AG09319 (cell line): ENCODE measurements at places on chromosomes 12 and 14.

DNA sequence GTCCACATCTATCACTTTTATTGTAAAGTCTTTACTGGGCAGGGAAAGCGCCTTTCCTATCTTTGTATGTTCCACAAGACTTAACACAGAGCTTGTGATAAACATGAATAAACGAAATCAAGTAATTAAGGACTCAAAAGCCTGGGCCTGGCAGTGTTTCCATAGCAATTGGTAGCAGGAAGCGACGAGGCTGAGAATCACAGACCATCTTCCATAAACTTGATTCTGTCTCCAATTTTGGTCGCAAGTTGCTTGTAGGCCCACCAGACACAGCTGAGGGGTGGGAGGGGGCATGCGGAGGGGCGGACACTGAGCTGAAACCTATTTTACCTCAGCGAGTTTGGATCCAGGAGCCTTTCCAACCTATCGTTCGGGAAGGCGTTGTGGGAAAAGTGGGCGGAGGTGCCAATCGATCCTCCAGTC, 302 bp downstream of the CCDC38 start:
- DNase-seq: no peak

GRCh38 chr14:76837524-76837923, 11.3 kb downstream of the LRRC74A start:
- no peak for DNase-seq

- DNase-seq: peak; percentile 75
Observed at GRCh38 chr14:85528080-85528896, 1.7 kb upstream of the FLRT2 start.

- DNase-seq: no peak
Observed at GRCh38 chr14:81981307-81981675, 447.6 kb upstream of the SEL1L start.

GRCh38 chr14:53900499-53900898, 56.1 kb downstream of the BMP4 start:
- no peak for DNase-seq

GRCh38 chr14:80215756-80216581, 4.7 kb upstream of the DIO2 start:
- no peak for DNase-seq

DNA sequence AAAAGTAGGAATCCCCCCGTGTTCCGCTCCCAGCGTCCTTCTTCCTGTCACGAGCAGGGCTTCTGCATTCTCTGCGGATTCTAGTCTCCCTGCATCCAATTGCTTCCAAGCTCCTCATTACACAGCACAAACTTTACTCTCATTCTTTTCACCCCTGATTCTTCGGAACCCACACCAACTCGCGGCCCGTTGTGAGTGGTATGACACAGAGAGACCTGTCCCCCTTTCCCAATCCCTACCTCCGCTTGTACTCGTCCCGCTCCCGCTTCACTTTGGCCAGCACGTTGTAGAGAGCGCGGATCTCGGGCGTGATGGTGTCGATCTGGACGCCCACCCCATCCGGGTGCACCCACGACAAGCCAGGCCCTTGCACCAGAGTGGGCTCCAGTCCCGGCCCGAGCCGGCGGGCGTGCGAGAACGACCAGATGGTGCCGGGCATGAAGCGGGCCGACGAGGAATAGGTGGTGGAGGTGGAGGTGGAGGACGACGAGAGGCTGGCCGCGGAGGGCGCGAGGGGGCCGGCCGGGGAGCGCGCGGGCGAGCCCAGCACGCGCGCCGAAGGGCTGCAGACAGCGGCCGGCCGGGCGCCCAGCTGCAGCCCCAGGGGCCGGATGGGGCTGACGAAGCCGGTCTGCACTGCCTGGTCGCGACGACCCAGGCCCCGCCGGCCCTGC, 687 bp downstream of the IFFO1 start:
- no peak for DNase-seq

- DNase-seq: no peak
Observed at GRCh38 chr12:122813310-122813713, 21.9 kb upstream of the HIP1R start.

GRCh38 chr14:79011091-79011919, 841.1 kb downstream of the NRXN3 start:
- DNase-seq: peak; percentile 0

GRCh38 chr12:102797528-102797927, 119.5 kb downstream of the PAH start:
- no peak for DNase-seq

DNA sequence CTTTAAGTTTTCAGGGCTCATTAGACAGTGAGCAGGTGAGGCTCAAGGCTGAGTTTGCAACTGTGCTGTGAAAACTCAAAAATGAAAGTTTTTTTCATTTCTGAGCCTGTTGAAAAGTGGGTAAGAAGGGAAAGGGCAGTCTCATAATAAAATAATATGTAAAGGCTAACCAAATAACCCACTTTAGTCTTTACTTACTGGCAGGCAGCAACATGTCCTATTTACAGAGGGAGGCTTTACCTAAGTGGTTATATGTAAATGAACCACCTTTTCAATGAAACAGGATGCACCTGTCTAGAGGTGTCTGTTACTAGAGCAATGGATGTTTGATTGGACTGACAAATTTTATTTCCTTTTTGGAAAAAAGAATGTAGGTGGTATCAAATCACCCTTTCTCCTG, 158.0 kb downstream of the ETV6 start:
- DNase-seq: no peak

DNA sequence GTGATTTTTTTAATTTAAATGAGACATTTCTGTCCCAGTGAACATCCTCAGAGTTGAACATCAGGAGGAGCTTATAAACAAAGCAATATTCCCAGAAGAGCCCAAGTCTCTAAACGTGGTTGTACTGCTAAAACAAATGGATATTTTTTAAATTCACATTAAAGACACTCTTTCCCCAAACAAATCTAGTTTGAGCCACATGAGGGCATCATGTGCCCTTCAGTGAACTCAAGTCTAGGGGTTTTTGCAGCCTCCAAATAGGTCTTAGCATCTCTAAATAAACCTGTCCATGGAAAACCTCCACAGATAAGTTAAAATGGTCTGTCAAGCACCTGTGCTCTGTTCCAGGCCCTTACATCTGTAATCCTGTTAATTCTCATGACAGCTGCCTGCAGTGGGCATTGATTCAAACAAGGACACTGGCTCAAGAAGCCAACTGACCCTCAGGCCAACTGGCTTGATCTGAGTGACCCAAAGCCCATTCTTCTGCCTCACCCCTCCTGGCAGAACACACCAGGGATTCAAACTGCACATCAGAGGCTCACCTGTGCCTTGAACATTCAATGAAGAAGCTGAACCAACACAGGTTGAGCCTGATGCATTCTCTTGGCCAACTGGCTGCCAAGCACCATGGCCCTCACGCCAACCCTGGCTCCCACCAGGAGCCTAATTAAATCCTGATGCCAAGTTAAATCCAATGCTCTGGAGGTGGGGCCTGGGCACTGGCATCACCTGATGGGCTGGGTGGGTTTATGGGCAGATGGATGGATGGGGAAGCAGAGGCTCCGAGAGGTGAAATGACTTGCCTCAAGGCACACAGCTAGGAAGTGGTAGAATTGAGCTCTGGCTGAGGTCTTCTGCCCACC, 8.6 kb downstream of the ISCU start:
- peak; percentile 40 for DNase-seq

DNA sequence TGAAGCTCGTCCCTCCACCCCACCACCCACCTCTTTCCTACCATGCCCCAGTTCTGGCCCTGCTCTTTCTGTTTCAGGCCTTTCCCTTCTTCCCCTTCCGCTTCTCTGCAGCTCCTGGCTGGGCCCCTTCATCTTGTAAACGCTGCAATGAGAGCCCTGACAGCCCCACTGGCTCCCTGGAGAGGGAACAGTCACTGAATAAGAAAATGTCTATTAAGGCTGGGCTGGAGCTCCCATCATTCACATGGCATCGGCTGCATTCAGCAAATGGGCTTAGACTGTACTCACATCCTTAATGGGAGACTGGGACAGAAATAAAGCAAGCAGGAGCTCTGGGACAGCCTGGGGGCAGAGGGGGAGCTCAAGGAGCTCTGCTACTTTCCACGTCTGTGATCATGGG, 45.2 kb upstream of the TUNAR start:
- no peak for DNase-seq

GRCh38 chr14:65000898-65001591, 14.3 kb downstream of the FNTB start:
- no peak for DNase-seq

GRCh38 chr14:103118663-103119404, 4.4 kb upstream of the TNFAIP2 start:
- no peak for DNase-seq

GRCh38 chr14:63604626-63605025, 37.0 kb downstream of the WDR89 start:
- DNase-seq: no peak

DNA sequence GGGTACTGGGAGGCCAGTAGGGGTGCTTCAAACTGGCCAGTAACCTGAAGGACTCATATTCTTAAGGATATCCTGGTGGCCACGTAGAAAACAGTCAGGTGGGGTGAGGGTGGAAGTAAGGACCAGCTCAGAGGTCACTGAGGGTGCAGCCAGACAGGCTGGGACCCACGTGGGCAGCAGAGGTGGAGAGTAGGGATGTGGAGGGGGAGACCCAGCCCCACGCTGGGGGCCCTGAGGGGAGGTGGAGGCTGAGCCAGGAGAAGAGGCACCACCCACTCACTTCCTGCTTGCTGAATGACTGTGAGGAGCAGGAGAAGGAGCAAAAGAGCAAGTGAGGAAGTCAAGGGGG, 12.6 kb upstream of the SERPINA3 start:
- DNase-seq: no peak

GRCh38 chr12:6463216-6463615, 7.3 kb downstream of the VAMP1 start:
- DNase-seq: no peak

GRCh38 chr12:89165703-89166102, 186.6 kb downstream of the DUSP6 start:
- DNase-seq: no peak

DNA sequence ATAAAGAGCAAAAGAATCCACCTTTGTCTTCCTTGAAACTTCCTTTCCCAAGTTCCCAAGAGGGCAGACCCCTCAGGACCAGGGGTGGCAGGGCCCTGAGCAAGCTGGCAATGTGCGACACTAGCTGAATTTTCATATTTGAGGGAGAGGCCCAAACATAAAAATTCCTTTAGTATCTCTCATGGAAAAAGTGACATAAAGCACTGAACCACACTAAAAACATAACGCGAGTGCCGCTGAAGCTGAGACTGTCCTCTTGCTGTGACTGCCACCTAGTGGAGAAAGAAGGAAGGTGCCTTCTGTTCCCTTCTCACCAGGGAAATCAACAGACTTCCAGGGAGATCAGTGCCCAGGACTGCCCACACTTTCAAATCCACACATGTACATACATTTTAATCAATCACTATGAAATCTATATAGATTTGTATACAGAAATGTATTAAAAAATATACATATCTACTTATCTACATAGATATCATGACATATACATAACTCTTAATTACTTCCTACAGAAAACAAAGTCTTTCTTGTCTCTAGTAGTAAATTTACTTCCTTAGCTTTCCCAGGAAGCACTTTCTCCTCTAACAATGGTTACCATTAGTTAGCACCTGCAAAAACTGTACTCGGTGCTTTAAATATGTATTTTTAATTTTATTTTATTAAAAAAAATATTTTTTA, 53.8 kb downstream of the SSH1 start:
- peak; percentile 84 for DNase-seq

DNA sequence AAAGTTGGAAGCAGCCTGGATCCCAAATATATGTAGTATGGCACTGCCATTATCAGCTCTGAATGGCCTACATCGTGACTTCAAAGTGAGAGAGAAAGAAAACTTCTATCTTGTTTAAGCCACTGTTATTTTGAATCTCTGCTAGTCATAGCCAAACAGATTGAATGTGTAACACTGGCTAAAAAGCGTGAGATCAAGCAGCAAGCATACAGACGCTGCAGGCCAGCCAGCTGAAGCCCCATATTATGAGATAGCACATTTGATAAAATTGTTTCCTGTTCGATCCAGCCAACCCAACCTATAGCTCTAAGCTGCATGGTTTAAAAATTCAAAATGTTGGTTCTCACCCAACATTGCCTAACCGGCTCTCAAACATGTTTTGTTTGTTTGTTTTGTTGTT, 95.0 kb downstream of the DUSP6 start:
- DNase-seq: no peak

DNA sequence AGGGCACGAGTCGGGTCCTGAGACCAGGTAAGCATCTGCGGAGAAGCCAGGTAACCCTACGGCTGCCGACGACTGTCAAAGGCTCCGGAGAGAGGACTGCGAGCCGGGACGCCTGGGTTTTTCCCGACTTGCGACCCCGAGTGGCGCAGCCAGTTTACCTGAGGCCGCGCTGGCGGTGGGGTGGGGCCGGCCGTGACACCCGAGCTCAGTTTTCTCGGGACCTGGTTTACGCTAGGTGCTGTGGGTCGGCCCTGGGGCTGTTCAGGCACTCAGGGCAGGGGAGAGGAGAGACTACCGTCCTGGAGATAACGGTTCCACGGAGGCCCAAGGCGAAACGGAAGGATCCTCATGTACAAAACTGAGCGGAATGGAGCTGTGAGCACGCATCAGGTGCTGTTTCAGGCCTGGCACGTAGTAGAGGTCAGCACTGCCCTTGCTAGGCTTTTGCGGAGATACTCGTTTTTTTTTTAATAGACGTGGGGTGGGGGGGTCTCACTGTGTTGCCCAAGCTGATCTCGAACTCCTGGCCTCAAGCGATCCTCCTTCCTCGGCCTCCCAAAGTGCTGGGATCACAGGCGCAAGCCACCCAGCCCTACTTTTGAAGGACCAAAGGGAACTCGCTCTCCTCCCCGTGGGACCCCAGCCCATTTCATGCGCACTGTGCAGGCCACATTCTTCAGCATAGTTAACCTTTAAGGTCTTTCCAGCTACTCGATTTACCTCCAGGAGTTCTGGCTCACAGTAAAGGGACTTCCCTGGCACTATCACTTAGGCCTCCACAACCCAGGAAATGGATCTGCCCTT, 471 bp downstream of the MTRFR start:
- DNase-seq: no peak

GRCh38 chr12:54220567-54220966, 31.8 kb upstream of the SMUG1 start:
- DNase-seq: no peak

- DNase-seq: no peak
Observed at GRCh38 chr12:47797441-47797840, 22.3 kb downstream of the HDAC7 start.

- peak; percentile 19 for DNase-seq
Observed at GRCh38 chr12:107884769-107885694, 110.5 kb downstream of the ASCL4 start.

GRCh38 chr14:104226421-104227383, 88.3 kb downstream of the KIF26A start:
- no peak for DNase-seq

GRCh38 chr14:25765909-25766308, 716.0 kb upstream of the STXBP6 start:
- DNase-seq: no peak

DNA sequence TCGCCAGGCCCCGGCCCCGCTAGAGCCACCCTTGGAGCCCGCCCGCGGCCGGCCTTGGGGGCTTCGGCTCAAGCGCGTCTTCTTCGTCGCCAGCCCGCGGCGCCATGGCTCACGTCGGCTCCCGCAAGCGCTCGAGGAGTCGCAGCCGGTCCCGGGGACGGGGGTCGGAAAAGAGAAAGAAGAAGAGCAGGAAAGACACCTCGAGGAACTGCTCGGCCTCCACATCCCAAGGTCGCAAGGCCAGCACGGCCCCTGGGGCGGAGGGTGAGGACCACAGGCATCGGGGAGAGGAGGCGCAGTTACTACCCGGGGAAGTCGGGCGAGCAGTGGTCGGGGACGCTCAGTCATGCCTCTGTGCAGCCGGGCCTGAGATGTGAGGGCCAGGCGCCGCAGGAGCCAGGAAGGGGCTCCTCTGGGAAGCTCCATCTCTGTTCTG, 573 bp downstream of the ARL6IP4 start:
- no peak for DNase-seq

- no peak for DNase-seq
Observed at GRCh38 chr12:623172-623864, 39.9 kb downstream of the NINJ2 start.

- DNase-seq: no peak
Observed at GRCh38 chr12:3487027-3487426, 4.0 kb upstream of the PRMT8 start.
